ENCODE measurements at places on chromosomes 11 and 22.

GRCh38 chr11:42996421-42997307 lies 315.1 kb upstream of the API5 start:
- no peak for DNase-seq

DNA sequence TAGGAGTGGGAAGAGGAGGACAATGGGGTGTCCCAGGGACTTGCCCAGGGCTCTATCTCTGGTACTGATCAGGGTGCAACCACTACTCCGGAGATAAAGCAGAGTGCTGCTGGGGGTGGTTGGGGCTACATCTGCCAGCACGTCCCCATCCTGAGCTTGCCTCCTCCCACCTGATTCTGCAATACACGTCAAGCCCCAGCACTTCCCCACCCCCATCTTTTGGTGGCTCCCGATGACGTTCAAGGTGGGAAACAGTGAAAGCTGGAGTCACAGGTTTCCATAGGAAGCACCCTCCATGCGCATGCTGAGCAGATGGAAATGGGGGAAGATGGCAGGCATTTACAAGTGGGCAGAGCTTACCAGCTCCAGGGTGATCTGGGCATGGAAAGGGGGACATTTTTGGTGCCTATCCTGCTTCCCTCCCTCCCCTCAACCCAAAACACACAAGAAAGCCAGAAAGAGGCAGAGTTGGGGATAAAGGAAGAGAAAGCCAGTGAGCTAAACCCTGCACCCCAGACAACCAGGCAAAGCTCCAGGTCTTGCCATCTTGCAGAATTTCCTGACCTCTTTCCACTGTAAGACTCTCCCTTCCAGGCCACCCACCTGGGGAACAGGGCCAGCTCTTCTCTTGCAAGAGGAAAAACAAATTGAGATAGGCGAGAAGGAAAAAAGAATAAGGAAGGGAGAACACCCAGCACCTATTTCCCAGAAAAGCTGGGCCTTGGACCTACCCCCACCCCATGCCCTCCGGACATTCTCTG lies 15.8 kb downstream of the SYT7 start:
- no peak for DNase-seq

- DNase-seq: no peak
Measured at GRCh38 chr11:38131535-38131934, 1533.5 kb upstream of the RAG2 start.

- no peak for DNase-seq
Measured at GRCh38 chr22:31081963-31082605, 966 bp downstream of the SMTN start.

GRCh38 chr11:126839496-126839895 lies 161.1 kb downstream of the KIRREL3 start:
- no peak for DNase-seq
